GM23338 (cell line): ENCODE measurements at places on chromosomes 11 and 22. TPM values are rescaled to one million over a fixed set of nuclear protein-coding genes. Genes with fewer than 3 reads are reported as not detected.

HOATZ gene
- not detected in 2 replicates for polyA plus RNA-seq

DERL3 gene
- polyA plus RNA-seq, result 16.6 and 19.5 TPM in 2 replicates

IFITM10 gene
- 0.06 TPM in 1 of 2 replicates, not detected in the other for polyA plus RNA-seq

STIM1 gene
- 3.5 and 3.9 TPM in 2 replicates for polyA plus RNA-seq

PANX3 gene
- not detected in 2 replicates for polyA plus RNA-seq

AGBL2 gene
- 2.1 and 5.1 TPM in 2 replicates for polyA plus RNA-seq

MLC1 gene
- not detected in 2 replicates for polyA plus RNA-seq

GRCh38 chr11:95076416-95076815 is 9.7 kb downstream of the SRSF8 start:
- H3K27ac ChIP-seq, result no peak overlapping the region
- H3K27me3 ChIP-seq, result no peaks in the 10 kb centered on the region
- no peak overlapping the region for H3K4me3 ChIP-seq
- no peak for DNase-seq
- H3K36me3 ChIP-seq, result no peaks in the 10 kb centered on the region

DNA sequence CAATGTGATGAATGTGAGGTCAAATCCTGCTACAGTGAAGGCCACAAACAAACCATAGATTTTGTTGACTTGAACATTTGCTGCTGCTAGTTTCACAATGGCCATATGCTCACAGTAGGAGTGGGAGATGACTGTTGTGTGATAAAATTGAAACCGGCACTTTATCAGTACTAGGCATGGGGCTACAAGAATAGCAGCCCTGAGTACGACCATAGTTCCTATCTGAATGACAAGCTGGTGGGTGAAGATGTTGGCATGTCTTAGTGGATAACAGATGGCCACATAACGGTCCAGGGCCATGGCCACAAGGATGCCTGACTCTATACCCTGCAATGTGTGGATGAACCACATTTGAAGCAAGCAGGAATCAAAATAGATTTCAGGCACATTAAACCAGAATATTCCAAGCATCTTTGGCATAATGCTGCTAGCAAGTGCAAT is 2.8 kb downstream of the OR52A1 start:
- H3K4me3 ChIP-seq, result no peak overlapping the region
- no peaks in the 10 kb centered on the region for H3K27me3 ChIP-seq
- H3K27ac ChIP-seq, result no peak overlapping the region
- no peak for DNase-seq
- H3K4me1 ChIP-seq, result peaks cover 6% of the 10 kb centered on the region; the same call in 1 of the 2 replicates

DNA sequence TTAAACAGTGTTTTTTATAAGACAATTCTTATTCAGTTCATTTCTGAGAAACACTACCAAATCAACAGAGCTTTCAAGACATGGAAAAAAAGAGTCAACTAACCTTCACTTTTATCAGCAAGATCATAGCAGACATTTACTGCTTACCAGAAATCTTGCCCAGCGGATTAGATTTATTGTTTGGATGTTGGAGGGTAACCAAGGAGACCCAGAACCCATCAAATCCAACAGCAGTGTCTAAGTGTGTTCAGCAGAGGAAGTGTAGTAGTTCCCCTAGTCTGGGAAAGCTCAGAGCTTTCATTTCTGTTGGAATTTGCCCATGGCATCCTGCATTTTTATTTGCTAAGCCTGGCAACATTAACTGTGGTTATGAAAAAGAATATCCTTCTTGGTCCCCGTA is 2.4 kb upstream of the PGM2L1 start:
- no peak for DNase-seq
- H3K4me3 ChIP-seq, result no peak overlapping the region
- no peaks in the 10 kb centered on the region for H3K27me3 ChIP-seq
- peaks cover 9% of the 10 kb centered on the region; the same call in 1 of the 2 replicates for H3K4me1 ChIP-seq

DNA sequence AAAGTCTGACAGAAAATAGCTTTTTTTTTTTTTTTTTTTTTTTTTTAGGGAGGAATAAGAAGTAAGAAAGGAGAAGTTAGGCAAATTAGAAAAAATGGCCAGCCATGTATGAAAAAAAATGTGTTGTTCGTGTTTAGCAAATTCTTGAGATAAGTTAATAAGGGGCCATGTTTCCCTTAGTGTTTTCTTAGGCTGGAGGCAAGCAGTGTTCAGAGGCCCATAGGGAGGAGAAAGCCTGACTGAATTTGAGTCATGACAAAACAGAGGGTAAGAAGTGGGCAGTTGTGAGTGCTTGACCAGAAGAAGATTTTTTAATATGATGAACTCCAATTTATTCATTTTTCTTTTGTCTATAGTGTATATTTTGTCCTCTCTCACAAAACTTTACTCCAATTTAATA is 766.4 kb downstream of the FAM181B start:
- no peaks in the 10 kb centered on the region for H3K27me3 ChIP-seq
- no peak overlapping the region for H3K4me3 ChIP-seq
- no peaks in the 10 kb centered on the region for H3K36me3 ChIP-seq
- H3K4me1 ChIP-seq, result no peaks in the 10 kb centered on the region
- H3K27ac ChIP-seq, result no peak overlapping the region
- no peak for DNase-seq

- H3K4me1 ChIP-seq, result peaks cover 16% of the 10 kb centered on the region
- no peak overlapping the region for H3K27ac ChIP-seq
- H3K36me3 ChIP-seq, result no peaks in the 10 kb centered on the region
- no peaks in the 10 kb centered on the region for H3K27me3 ChIP-seq
- no peak overlapping the region for H3K4me3 ChIP-seq
- no peak for DNase-seq
Observed at GRCh38 chr11:118193910-118194566, 17.6 kb upstream of the SCN2B start.

DNA sequence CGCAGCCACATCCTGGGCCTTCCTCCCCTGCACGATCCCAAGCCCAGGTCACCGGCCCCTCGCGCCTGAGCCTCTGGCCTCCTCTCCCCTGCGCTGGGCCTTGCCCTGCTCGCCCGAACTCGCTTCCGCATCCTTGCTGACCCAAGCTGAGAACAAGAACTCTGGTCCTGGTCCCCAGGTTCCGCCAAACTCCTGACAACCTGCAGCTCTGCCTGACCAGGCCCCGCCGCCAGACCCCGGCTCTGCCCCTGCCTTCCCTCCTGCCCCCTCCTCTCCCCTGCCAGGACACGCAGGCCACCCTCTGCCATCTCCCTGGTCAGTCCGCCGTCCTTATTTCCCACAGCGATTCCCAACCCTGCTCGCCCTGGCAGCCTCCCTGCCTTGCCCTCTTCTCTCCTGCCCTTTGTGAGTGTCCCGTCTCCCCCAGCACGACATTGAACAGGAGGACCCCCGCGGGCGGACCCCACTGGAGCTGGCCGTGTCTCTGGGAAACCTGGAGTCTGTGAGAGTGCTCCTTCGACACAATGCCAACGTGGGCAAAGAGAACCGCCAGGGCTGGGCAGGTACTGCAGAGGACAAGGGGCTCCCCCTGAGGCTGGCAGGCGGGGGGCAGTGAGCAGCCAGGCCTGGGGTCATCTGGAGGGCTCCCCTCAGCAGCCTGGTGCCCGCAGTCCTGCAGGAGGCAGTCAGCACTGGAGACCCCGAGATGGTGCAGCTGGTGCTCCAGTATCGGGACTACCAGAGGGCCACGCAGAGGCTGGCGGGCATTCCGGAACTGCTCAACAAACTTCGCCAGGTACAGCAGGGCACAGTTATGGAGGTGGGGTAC is 762 bp downstream of the ANKRD13D start:
- H3K4me3 ChIP-seq, result peak overlapping the region; percentile 72
- H3K27me3 ChIP-seq, result no peaks in the 10 kb centered on the region
- DNase-seq, result peak; percentile 43
- H3K27ac ChIP-seq, result no peak overlapping the region
- peaks cover 10% of the 10 kb centered on the region for H3K4me1 ChIP-seq
- H3K36me3 ChIP-seq, result peaks cover 4% of the 10 kb centered on the region; the same call in 1 of the 2 replicates

GRCh38 chr11:45568049-45568448 is 97.4 kb downstream of the CHST1 start:
- peaks cover 10% of the 10 kb centered on the region; the same call in 1 of the 2 replicates for H3K4me1 ChIP-seq
- DNase-seq, result no peak
- no peaks in the 10 kb centered on the region for H3K36me3 ChIP-seq
- no peaks in the 10 kb centered on the region for H3K27me3 ChIP-seq
- no peak overlapping the region for H3K4me3 ChIP-seq

- H3K4me3 ChIP-seq, result no peak overlapping the region
- H3K27me3 ChIP-seq, result no peaks in the 10 kb centered on the region
- DNase-seq, result no peak
- no peaks in the 10 kb centered on the region for H3K36me3 ChIP-seq
- H3K4me1 ChIP-seq, result peaks cover 7% of the 10 kb centered on the region; the same call in 1 of the 2 replicates
Observed at GRCh38 chr22:27624705-27625104, 176.9 kb downstream of the MN1 start.

GRCh38 chr11:126347751-126348668 is 7.5 kb upstream of the ST3GAL4 start:
- H3K36me3 ChIP-seq, result 0 out of 2 replicates have a peak, but pooled peaks cover 5% of the 10 kb centered on the region
- H3K4me1 ChIP-seq, result peaks cover 32% of the 10 kb centered on the region
- H3K4me3 ChIP-seq, result no peak overlapping the region
- H3K27ac ChIP-seq, result no peak overlapping the region
- DNase-seq, result no peak
- H3K27me3 ChIP-seq, result no peaks in the 10 kb centered on the region

DNA sequence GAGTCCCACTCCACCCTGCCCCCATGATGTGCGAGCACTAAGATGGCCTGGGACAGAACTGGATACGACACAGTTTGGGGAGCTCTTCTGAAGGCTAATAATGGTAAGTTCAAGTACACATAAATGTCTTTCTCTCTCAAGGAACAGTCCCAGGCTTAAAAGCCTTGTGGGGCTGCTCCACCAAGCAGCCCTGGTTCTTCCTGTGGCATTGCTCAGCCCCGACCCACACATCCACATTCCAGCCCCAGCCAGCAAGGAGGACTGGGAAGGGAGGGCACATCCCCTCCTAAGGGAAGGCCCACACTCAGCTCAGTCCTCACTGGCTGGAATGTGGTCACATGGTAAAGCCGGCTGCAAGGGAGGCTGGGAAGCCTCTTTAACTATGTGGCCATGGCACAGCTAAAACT is 13.3 kb upstream of the MB start:
- no peaks in the 10 kb centered on the region for H3K27me3 ChIP-seq
- no peaks in the 10 kb centered on the region for H3K36me3 ChIP-seq
- no peak overlapping the region for H3K27ac ChIP-seq
